CD4-positive, alpha-beta T cell treated with Interleukin-6 for 4 hours (primary cell): ENCODE measurements at places on chromosomes 1 and 21.

DNA sequence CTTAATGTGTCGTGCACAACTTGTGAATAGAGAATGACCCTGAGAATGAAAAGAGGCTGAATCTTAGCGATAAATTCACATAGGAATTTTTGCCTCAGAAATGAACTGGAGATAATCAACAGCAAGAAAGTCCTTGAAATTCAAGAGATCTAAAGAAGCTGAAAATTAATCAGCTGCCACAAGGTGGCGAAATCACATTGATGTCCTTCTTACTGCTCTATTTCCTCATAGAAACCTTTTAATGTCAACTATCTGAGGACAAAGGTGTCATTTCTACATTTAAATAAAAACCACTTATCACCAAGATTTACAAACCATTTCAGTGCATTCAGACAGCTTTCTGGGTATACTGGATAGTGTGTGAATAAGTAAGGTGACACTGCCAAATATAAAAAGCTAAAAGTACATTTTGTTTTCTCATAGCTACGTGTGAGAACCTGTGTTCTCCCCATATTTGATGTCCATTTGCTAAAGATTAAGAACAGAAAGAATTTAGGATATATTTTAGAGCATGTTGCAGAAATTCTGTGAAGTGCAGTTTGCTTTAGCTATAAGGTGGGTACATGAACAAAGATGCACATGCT lies 485.3 kb upstream of the PTBP2 start:
- no peak for DNase-seq

DNA sequence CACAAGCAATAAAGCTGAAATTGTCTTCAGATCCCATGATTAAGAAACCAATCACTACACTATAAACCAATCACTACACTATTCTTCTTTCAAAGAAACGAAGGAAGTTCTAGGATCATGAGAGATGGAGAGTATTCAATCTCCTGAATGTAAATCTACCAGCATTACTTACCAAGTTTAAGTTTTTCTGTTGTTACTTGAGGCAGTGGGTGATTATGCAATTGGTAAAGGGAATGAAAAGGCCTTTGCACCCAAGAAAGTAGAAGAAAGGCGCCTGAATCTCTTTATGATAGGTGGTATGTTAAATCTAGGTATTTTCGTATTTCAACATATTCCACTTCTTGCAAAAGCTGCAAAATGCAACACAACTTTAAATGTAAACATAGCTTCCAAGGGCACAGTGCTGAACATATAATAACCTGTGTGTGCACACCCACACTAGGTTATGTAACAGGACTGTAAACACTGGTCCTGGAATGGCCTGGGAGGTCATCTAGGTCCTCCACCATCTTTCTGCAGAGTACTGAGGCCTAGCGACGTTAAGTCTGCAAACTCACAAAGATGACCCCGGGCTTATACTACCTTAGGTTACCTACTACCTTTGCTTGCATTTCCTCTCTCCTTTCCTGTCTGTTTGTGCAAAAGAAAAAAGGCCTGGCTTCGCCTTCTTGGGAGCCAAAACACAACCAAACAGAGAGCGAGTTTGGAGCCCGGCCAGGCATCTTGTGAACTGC lies 1.1 kb upstream of the UAP1 start:
- DNase-seq = no peak

- DNase-seq = no peak
Observed at GRCh38 chr1:103582464-103582863, 11.1 kb downstream of the AMY2B start.

- DNase-seq = no peak
Observed at GRCh38 chr1:232149287-232150201, 480.4 kb downstream of the SIPA1L2 start.

DNA sequence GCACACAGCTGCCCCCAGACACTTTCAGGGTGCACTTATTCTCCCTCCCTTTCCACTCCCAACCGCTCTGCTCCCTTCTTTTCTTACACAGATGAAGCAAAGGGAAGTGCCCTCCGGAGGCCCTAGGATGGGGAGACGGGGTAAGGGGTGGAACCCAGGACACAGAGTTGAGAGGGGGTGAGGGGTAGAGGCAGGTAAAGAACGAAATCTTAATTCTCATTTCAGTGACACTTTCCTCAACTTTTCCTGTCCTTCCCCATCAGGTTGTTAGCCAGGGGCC lies 12.8 kb downstream of the PLEKHO1 start:
- no peak for DNase-seq

DNA sequence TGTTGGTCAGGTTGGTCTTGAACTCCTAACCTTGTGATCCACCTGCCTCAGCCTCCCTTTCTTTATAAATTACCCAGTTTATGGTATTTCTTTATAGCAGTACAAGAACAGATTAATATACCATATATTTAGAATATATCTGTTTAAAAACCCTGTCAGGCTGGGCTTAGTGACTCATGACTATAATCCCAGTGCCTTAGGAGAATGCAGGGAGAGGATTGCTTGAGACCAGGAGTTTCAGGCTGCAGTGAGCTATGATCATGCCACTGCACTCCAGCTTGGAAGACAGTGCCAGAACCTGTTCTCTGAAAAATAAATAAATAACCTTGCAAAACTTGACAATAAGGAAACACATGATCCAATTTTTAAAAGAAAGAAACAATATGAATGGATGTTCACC lies 43.9 kb downstream of the ZNF684 start:
- no peak for DNase-seq

- no peak for DNase-seq
Observed at GRCh38 chr1:201259476-201260235, 23.6 kb upstream of the PKP1 start.

DNA sequence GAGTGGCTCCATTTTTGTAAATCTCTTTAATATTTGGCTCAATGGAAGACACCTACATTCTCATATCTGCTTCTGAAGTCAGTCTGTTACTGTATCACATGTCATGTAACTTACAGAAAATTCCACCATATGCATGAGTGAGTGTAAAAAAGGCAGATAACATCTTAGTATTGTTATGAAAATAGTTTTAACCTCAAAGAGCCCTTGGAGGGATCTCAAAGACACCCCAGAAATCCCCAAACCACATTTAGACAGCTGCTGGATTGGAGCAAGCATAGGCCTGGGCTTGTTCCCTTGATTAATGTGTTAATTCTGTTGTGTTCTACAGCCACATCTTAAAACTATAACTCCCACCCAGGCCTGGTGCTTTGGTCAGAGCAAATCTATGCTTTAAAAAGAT lies 16.9 kb downstream of the MACO1 start:
- no peak for DNase-seq

DNA sequence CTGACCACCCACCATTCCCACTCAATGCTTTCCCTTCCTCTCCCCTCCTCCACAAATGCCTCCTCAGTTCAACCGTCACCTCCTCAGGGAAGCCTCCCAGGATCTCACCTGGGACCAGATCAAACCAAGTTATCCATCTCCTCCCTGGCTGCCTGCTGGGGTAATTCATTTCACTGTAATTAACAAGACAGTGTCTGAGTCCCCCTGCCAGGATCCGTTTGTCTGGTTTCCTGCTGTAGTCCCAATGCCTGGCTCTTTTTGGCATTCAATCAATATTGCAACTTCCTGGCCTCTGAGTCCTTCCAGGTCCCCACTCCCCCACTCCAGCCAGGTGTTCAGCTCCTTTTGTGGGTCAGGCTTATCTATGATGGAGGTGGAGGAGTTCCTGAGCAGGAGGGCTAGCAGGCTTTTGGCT lies 687.7 kb downstream of the PTPRU start:
- DNase-seq = no peak

DNA sequence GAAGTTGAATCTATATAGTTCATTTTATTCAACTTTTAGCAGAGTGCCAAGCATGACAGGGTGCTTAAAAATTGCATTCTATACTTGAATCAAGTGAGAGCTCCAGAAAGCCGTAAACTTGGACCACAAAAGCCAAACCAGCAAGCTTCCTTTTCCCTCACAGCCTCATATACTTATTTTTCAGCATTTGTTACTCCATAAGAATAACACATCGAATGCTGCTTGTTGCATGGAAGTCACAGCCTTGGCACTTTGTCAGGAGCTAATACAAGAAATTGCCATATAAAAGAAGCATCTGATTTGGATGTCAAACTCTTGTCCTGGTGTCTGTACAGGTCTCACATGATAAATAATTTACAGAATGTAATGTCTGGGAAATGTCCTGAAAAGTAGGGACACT lies 87.4 kb downstream of the PLXNA2 start:
- no peak for DNase-seq

GRCh38 chr21:46285206-46285661 lies at the start of gene MCM3AP:
MCM3AP (minus strand) TSS chr21:46285611; CDS start chr21:46285286, 325 bp downstream.
- DNase-seq = no peak

- DNase-seq = no peak
Observed at GRCh38 chr1:76942549-76942948, 75.3 kb downstream of the ST6GALNAC5 start.

- DNase-seq = no peak
Observed at GRCh38 chr1:109529881-109530456, 9.7 kb upstream of the GPR61 start.

DNA sequence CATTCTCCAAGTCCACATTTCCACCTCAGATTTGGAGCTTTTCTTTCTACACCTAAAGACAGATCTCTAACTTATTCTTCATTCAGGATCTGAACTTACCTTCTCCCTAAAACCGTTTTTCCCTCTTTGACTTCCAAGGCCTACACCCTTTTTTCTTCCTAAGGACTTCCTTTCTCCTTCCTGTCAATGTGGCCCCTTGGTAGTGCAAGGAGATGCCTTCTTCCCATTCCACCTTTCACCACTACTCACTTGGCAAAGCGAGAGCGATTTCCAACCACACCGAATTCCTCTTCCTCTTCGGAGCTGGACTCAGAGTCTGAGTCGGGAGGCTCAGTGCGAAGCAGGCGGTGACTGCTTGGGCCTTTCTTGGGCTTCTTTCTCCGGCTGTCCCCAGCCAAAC lies 1.3 kb downstream of the EFCAB14 start:
- no peak for DNase-seq

GRCh38 chr1:179820226-179820970 lies 57.2 kb downstream of the TOR1AIP2 start:
- DNase-seq = no peak
